ENCODE measurements at places on chromosomes 2 and 18.

DNA sequence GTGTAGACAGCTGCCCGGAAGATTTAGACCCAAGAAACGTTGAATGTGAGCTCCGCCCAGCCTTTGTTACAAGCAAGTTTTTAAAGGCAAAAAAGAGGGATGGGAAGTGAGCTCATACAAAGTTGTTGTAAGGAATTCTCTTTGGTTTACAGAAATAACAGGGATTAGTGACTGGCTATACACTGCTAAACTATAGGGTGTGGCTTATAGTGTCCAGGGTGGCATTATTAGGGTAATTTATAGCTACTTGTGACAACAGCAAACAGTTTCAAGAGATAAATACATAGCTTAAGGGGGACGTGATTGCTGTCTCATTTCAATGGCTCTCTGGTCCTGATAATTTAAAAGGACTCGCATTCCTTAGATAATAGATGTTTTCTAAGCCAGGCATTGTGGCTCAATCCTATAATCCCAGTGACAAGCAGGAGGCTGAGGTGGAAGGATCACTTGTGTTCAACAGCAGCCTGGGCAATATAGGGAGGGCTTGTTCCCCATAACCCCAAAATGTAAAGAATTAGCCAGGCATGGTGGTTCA, 66.5 kb upstream of the TGIF1 start:
- no peak for DNase-seq
- H3K4me3 ChIP-seq: no peak overlapping the region
- H3K4me1 ChIP-seq: no peaks in the 10 kb centered on the region
- no peaks in the 10 kb centered on the region for H3K27me3 ChIP-seq

DNA sequence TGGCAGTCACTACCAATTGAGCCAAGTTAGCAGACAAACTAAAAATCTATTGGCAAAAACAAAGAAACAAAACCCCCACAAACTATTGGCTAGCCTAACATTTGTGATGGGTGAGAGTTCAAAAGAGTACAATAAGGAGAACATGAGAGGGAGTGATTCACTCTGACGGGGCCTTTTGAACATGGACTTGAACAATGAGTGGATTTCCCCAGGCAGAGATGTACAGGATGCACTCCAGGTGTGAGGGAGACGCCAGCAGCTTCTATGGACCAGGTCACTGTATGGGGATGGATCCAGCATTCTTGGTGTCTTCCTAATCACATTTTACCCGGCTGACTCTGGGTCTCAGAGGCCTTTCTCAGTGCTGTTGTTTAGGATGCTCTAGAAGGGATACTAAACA, 167.5 kb upstream of the SMAD2 start:
- H3K36me3 ChIP-seq: no peaks in the 10 kb centered on the region
- DNase-seq: no peak
- H3K27me3 ChIP-seq: peaks cover 3% of the 10 kb centered on the region

- no peak overlapping the region for H3K27ac ChIP-seq
- H3K4me1 ChIP-seq: peaks cover 8% of the 10 kb centered on the region
- H3K27me3 ChIP-seq: no peaks in the 10 kb centered on the region
- no peak for DNase-seq
- no peaks in the 10 kb centered on the region for H3K36me3 ChIP-seq
Observed at GRCh38 chr2:191243154-191243553, 2.0 kb upstream of the MYO1B start.

DNA sequence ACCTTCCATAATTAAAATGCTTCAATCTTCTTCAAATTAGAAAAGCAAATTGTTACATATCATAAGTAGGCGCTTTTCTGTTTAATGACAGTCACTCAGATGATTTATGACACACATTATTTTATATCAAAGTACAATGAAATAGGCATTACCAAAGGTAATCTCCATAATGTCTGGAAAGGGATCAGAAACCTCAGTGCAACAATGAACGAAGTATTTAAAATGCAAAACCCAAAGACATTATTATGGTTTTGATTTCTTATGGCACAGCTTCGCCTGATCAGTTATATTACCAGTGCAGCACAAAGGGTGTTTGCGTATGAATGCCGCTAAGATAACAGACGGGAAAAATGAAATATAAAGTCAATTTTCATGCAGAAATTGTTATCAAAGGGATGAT, 162.2 kb upstream of the MEIS1 start:
- H3K4me3 ChIP-seq: no peak overlapping the region
- no peaks in the 10 kb centered on the region for H3K4me1 ChIP-seq
- no peaks in the 10 kb centered on the region for H3K36me3 ChIP-seq
- H3K27me3 ChIP-seq: no peaks in the 10 kb centered on the region
- H3K27ac ChIP-seq: no peak overlapping the region

DNA sequence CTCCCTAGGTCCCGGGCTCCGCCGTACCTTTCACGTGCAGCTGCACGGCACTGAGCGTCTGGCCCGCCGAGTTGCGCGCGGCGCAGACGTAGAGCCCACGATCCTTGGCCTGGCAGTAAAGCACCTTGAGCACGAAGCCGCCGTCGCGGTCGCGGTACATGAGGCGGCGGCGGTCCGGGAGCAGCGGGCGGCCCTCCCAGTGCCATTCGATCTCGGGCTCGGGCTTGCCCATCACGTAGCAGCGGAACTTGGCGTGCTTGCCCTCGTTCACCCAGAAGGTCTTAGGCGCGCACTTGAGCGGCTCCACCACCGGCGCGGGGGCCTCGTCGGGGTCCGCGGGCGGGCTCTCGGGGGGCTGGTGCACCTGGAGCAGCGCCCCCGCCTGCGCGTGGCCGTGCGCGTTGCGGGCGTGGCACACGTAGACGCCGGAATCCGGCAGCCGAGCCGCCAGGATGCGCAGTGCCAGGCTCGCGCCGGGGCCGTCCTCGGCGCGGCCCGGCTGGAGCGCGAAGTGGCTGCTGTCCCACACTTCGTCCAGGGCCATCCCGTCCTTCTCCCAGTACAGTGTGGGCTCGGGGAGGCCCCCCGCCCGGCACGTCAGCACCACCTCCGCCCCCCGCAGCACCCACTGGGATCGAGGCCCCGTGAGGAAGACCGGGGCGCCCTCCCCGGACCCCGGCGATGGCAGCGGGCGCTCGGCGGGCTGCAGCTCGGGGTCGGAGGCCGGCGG, 980 bp downstream of the OBSL1 start:
- H3K4me3 ChIP-seq: peak overlapping the region; percentile 40
- peaks cover 3% of the 10 kb centered on the region for H3K27me3 ChIP-seq
- no peak overlapping the region for H3K27ac ChIP-seq
- no peak for DNase-seq
- H3K36me3 ChIP-seq: no peaks in the 10 kb centered on the region

DNA sequence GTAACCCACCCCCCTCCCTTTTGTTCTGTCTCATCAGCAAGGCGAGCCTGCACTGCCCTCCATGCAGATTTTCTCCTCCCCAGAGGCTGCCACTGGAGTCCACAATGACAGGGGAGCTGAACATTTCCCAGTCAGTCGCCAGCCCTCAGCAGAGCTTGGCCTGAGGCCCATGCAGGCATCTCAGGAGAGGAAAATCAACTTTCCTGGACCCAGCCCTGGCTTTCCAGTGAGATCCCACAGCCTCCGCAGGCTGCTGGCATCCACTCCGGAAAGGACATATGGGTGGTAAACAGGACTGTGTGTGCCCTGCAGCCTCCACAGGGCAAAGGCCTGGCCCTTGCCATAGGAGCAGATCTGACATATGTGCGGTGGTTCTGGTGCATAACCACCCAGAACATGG, 253.8 kb downstream of the TNS1 start:
- no peak overlapping the region for H3K4me3 ChIP-seq
- H3K36me3 ChIP-seq: no peaks in the 10 kb centered on the region
- H3K27ac ChIP-seq: no peak overlapping the region
- H3K4me1 ChIP-seq: no peaks in the 10 kb centered on the region
- peaks cover 6% of the 10 kb centered on the region for H3K27me3 ChIP-seq
- no peak for DNase-seq

GRCh38 chr2:195214072-195214471, 443.0 kb upstream of the SLC39A10 start:
- DNase-seq: no peak
- H3K4me3 ChIP-seq: no peak overlapping the region
- H3K36me3 ChIP-seq: no peaks in the 10 kb centered on the region
- peaks cover 2% of the 10 kb centered on the region for H3K27me3 ChIP-seq

GRCh38 chr2:197453914-197454398, 604 bp downstream of the COQ10B start:
- peaks cover 62% of the 10 kb centered on the region for H3K4me1 ChIP-seq
- no peaks in the 10 kb centered on the region for H3K36me3 ChIP-seq
- H3K4me3 ChIP-seq: peak overlapping the region; percentile 96
- DNase-seq: no peak
- peak overlapping the region; percentile 99 for H3K27ac ChIP-seq

- H3K27ac ChIP-seq: no peak overlapping the region
- H3K36me3 ChIP-seq: no peaks in the 10 kb centered on the region
- DNase-seq: no peak
- peak overlapping the region; percentile 85 for H3K4me3 ChIP-seq
- peaks cover 18% of the 10 kb centered on the region for H3K4me1 ChIP-seq
Observed at GRCh38 chr2:237629188-237629534, 1.8 kb downstream of the LRRFIP1 start.

GRCh38 chr2:10075101-10075500, 5.1 kb downstream of the CYS1 start:
- no peaks in the 10 kb centered on the region for H3K36me3 ChIP-seq
- peaks cover 9% of the 10 kb centered on the region for H3K4me1 ChIP-seq
- peaks cover 7% of the 10 kb centered on the region for H3K27me3 ChIP-seq
- H3K4me3 ChIP-seq: no peak overlapping the region
- DNase-seq: no peak

- no peaks in the 10 kb centered on the region for H3K27me3 ChIP-seq
- no peak overlapping the region for H3K27ac ChIP-seq
Observed at GRCh38 chr2:176291809-176292283, 22.6 kb downstream of the MTX2 start.

GRCh38 chr18:5986257-5986931, 91.1 kb upstream of the TMEM200C start:
- H3K27me3 ChIP-seq: no peaks in the 10 kb centered on the region
- no peak for DNase-seq
- H3K36me3 ChIP-seq: peaks cover 7% of the 10 kb centered on the region
- H3K27ac ChIP-seq: no peak overlapping the region

DNA sequence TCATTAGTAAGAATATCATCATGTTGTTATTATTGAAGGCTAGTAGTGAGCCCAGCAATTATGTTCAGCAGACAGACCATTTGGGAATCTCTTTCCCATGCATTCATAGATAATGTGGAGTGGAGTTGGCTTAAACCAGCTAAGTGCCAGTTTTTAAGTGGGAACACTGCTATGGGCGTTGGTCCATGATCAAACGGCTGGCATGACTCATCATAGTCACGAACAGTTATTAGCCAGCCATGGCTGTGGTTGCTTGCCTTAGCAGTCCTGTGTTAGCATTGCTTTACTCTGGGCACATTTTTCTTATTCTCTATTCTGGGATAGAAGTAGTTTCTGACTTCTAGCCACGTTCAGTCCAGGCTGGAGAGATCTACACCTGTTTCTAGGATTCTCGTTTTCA, 17.7 kb downstream of the EIF4E2 start:
- peaks cover 43% of the 10 kb centered on the region for H3K36me3 ChIP-seq
- no peaks in the 10 kb centered on the region for H3K27me3 ChIP-seq
- peaks cover 2% of the 10 kb centered on the region for H3K4me1 ChIP-seq

DNA sequence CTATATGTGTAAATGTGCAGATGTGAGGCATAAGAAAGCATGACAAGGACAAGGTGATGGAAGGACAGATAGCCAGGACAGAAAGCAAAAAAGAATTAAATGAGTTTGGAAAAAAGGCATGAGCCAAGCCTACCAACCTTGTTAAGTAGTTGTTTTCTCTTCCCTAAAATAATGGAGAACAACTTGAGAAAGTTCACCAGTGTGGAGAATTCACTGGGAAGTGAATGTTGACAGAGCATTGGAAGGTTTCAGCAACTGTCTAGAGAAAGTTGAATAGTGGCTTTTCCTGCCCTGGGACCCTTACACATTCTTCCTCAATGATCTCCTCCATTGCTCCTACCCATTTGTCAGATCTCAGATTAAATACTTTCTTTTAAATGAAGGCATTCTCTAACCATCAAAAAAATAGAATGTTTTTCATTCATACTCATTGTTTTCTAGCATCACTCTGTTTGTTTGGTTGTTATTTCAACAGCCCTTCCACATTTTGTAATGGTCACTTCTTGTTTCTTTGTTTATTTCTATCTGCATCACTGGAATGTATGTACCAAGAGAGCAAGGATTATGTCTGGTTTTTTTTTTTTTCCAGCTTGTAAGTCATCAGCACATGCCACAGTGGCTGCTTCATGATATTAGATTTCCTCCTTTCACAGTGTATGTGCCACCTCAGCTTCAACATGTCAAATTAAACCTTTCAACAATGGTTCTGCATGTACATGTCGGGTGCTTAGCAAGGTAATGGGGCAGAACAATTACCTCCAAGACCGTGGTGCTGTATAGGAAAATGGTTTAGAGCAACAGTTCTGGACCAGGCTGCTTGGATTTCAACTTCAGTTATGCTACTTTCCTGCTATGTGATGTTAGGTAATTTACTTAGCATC, 586.0 kb upstream of the VRK2 start:
- H3K4me1 ChIP-seq: no peaks in the 10 kb centered on the region
- no peaks in the 10 kb centered on the region for H3K36me3 ChIP-seq
- H3K4me3 ChIP-seq: no peak overlapping the region
- no peak for DNase-seq

- H3K27ac ChIP-seq: no peak overlapping the region
- H3K36me3 ChIP-seq: peaks cover 3% of the 10 kb centered on the region
- no peaks in the 10 kb centered on the region for H3K27me3 ChIP-seq
- H3K4me1 ChIP-seq: peaks cover 8% of the 10 kb centered on the region
- H3K4me3 ChIP-seq: no peak overlapping the region
Observed at GRCh38 chr2:45559436-45559835, 51.6 kb downstream of the SRBD1 start.

DNA sequence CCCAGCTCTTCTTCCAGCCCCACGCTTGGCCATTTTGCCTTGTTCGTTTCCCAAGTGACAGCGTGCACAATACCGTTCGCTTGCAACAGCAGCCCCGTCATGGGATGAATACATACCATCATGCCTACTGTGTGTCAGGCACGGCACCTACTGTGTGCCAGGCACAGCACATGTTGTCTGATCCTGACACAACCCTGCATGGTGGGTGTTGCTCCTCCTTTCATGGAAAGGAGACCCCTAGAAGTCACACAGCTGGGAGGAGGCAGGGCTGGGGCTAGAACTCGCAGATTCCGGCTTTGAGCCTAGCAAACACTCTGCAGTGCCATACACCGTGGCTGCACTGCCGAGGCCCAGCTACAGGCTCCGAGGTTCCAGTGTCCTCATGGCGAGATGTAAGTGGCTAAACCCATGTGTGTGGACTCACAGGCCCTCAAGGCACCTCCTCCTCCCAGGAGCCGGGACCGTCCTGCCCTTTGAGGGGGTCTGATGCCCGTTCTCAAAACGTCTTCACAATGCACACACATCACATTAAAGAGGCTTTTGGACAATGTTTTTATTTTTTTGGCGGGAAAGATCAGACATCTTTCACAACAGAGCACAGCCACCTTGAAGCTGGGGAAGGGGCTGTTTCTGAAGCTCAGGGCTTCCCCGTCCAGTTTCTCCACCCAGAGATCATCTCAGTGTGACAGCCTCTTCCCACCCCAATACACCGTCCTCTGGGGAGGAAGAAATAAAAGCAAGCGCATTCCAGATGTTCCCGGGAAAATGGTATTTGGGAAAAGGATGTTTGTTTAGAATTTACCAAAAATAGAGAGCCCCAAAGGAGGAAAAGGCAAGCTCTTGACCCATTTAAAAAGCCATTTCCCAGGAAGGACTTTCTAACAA, 64.9 kb downstream of the HS1BP3 start:
- no peak overlapping the region for H3K27ac ChIP-seq
- H3K4me3 ChIP-seq: no peak overlapping the region
- no peaks in the 10 kb centered on the region for H3K27me3 ChIP-seq
- H3K36me3 ChIP-seq: no peaks in the 10 kb centered on the region
- peaks cover 13% of the 10 kb centered on the region for H3K4me1 ChIP-seq

GRCh38 chr2:42906557-42907411, 114.4 kb upstream of the HAAO start:
- H3K27me3 ChIP-seq: peaks cover 2% of the 10 kb centered on the region
- no peak for DNase-seq
- peaks cover 3% of the 10 kb centered on the region for H3K36me3 ChIP-seq
- no peak overlapping the region for H3K4me3 ChIP-seq
- H3K27ac ChIP-seq: no peak overlapping the region
